NCI-H1417 (cell line): ENCODE measurements at places on chromosomes 3 and 15.

- no peak for DNase-seq
Measured at GRCh38 chr15:66592505-66593218, 26.9 kb upstream of the LCTL start.

DNA sequence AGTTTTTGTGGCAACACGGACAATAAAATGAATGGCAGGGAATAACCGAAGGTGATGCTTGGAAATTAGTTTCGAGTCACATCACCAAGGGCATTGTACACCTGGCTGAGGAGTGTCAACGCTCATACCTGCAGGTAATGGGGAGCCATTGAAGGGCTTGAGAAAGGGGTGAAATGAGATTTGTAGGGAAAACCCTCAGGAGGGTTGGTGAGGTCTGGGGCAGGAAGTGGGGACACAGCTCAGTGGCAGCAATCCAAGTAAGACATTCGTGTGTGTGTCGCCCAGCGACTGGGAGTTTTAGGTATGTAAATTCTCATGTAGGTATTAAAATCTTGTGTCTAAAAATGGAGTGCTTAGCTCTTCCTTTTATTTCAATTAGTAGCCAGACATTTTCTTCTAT is 14.3 kb downstream of the PARP14 start:
- DNase-seq: no peak

GRCh38 chr3:66949898-66950297 is 48.2 kb upstream of the KBTBD8 start:
- no peak for DNase-seq

DNA sequence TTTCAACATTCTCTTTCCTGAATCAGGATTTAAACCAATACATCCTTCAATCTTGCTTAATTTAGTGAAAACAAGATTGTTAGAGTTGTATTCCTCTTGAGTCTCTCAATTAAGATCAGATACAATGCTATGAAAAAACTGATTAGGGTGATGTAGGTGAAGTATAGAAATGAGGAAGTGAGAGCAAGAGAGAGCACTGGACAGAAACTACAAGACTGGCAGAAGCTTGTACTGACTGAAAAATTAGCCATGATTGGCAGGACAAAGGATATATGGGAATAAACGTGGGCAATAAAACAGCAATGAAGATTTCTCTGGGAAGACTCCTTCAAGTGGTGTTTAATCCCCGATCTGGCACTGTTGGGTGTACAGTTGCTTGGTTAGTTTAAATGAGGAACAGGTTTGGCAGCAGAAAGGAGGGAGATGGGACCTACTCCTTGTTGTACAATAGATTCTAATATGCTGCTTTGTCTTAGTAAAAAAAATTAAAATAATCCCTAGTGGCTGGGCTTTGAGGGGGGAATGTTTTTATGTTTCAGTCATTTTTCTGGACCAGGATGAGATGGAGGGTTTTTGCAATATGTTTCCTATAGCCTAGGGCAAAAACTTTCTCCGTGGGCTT is 252.7 kb downstream of the SLC9A9 start:
- DNase-seq: no peak

GRCh38 chr3:179673523-179673922 is 20.7 kb downstream of the USP13 start:
- DNase-seq: no peak

GRCh38 chr3:99658274-99658673 is 19.9 kb downstream of the COL8A1 start:
- no peak for DNase-seq

- no peak for DNase-seq
Measured at GRCh38 chr3:144466114-144466513, 494.5 kb downstream of the DIPK2A start.

GRCh38 chr3:153621953-153622352 is 459.9 kb downstream of the RAP2B start:
- no peak for DNase-seq

GRCh38 chr3:40847551-40847992 is 322.8 kb downstream of the ZNF621 start:
- DNase-seq: no peak

- DNase-seq: peak; percentile 84
Measured at GRCh38 chr3:45917146-45917898, 25.9 kb upstream of the CXCR6 start.

GRCh38 chr3:45765958-45766357 is 30.4 kb downstream of the SLC6A20 start:
- no peak for DNase-seq

DNA sequence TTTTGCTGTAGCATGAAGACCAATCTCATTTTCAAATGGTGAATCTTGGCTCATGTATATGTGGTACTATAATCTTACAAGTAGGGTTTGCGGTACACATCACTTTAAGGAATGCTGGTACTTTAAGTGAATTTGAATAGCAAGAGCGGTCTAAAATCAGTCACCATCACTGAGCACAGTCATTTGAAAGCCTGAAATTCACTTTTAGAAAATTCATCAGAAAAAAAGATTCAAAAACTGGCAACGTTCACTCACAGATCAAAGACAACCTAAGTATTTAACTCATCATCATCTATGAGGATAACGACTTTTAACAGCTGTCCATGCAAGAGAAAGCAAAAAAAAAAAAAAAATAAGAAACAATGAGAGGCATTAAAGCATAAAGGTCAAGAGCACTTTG is 111.6 kb downstream of the FHIT start:
- DNase-seq: no peak

DNA sequence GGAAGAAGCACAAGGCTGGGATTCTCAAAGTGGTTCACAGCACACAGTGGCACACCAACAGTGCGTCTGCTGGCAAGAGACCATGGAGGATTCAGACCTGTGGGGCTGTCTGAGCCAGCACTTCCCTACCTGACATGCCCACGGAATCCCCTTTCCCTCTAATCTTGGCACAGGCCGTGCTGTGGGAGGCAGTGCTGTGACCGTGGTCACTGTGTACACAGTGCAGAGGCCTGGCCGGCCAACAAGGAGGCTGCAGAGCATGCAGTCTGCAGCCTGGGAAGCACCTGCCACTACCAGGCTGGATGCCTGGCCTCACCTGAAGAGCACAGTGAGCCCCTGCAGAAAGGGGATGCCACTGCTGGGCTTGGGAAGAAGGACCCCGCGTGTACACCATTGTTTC is 301.0 kb upstream of the LYSMD4 start:
- no peak for DNase-seq

GRCh38 chr15:70361106-70361505 is 263.4 kb upstream of the TLE3 start:
- no peak for DNase-seq

DNA sequence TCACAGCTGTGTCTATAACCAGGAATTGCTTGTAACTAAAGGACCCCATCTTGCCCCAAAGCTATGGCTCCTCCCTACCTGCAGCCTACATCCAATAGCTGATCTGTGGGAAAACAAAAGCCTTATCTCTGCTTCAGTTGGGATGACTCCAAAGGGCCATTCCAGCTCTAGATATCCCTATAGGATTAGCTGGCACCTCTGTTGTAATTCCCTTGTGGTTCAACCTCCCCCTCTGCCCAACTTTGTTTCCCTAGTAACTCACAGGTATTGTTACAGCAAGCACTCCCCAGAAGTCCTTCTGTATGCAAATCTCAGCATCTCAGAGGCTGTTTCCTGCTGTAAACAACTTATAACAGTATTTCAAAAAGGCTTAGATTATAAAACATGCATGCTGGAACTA is 478.6 kb downstream of the AGBL1 start:
- DNase-seq: no peak

DNA sequence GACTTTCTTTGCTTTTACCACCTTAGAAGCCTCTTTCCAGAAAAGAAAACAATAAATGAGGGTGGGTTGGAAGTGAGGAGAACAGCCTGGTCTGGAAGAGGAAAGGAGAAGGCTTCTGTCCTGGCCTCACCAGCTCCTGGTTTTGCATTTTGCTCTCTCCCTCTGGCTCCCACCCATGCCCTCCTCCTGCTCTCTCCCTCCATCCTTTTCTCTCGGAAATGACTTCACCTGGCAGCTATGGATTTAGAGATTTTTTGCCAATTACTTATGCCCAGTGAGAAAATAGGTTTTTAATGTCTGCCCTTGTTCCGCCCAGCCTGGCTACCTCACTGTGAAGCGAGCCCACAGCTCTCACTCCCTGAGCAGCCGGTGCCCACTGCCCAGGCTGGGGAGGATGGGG is 77.9 kb upstream of the NTRK3 start:
- no peak for DNase-seq

GRCh38 chr3:148796799-148797198 is 30.8 kb upstream of the CPB1 start:
- peak; percentile 13 for DNase-seq

DNA sequence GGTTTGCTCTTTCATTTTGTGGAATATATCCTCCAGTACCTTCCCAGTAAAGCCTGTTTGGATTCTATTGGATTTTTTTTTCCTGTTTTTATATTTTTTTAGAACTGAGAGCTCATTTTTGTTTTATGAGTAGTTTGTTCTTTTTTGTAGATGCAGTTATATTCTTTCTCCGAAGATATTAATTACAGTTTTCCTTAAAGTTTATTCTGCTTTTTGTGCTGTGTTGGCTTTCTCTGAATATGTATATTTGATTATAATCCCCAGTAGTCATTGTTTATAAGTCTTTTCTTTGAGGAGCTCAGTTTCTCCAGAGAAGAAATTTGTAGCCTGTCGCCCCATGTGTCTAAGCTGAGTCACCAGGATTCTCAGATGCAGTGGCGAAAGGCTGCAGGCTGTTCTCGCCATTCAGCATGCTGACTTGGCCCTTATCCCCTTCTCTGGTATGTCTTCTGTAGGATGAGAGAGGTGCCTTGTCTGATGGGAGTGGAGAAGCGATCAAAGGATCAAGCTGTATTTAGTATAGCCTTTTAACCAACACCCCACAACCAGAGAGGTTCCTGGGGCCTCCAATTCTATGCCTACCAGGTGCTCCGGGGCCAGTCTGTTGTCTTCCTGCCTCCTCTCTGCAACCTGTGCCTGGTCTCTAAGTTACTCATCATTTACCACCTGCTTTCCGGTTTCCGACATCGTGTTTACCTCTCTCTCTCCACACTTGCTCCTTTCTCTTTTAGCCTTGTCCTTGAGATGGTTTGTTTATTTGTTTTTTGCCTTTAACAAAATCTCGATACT is 31.7 kb upstream of the MFSD1 start:
- no peak for DNase-seq

GRCh38 chr3:168341192-168341815 is 245.6 kb upstream of the GOLIM4 start:
- DNase-seq: peak; percentile 48

DNA sequence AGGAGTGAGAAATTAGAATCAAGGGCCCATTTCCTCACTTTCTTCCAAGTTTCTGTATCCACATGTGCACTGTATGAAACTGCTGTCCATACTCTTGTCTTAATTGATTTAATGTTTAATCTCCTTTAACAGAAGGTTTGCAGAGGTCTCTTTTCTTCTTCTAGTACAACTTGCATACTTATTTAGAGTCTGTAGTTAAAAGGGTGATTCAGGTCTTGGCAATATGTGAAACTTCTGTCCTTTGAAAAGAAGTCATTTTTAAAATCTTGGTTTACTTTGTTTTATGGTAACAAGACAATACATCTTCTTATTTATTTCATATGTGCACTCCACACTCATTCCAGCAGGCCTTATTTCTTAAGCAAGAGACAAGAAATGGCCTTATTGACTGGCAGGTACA is 25.8 kb downstream of the TMEM45A start:
- no peak for DNase-seq

DNA sequence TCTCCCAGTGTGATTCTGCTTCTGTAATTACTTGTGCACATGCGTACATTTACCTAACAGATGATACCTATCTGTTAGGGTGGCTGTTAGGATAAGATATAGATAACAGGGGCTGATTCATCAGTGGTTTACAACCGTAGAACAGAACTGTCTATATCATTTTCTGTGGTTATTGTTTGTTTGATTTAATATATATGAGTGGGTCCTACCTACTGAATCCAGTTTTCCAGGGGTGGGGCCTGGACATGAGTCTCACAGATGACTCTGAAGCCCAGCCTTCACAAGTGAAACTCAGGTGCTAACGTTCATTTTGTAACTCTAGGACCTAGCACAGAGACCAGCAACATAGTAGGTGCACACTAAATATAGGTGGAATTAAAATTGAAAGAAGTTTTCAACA is 10.4 kb upstream of the ACAP2 start:
- no peak for DNase-seq

- DNase-seq: peak; percentile 9
Measured at GRCh38 chr3:81823882-81824395, 62.5 kb upstream of the GBE1 start.

DNA sequence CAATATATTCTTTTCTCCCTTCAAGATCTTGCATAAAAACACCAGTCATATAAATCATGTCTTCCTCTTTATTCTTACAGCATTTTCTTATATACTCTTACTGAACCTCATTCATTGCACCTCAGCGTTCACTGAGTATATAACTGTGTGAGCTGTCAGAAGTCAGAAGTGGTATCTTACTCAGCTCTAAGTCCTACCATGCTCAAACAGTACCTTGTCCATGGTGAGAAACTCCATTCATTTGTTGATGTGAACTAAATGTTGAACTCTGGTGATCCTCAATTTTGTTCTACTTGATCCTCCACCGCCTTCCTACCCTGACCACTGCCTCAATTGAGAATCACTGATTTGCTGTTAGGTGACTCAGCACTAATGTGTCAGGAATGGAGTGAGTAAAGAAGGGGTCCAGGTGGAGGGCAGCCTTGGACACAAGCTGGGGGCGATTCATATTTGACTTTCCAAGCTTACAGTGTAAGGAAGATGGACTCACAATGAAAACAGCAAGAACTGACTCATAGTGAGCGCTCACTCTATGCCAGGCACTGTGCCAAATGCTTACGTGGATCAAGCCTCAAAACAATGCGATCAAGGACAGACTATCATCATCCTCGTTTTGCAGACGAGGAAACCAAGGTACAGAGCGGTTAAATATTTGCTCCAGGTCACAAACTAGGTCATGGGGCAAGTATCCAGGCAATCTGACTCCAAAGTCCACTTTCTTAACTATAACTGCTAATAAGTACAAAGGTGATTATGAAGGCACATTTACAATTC is 13.5 kb upstream of the ZFYVE19 start:
- DNase-seq: no peak

DNA sequence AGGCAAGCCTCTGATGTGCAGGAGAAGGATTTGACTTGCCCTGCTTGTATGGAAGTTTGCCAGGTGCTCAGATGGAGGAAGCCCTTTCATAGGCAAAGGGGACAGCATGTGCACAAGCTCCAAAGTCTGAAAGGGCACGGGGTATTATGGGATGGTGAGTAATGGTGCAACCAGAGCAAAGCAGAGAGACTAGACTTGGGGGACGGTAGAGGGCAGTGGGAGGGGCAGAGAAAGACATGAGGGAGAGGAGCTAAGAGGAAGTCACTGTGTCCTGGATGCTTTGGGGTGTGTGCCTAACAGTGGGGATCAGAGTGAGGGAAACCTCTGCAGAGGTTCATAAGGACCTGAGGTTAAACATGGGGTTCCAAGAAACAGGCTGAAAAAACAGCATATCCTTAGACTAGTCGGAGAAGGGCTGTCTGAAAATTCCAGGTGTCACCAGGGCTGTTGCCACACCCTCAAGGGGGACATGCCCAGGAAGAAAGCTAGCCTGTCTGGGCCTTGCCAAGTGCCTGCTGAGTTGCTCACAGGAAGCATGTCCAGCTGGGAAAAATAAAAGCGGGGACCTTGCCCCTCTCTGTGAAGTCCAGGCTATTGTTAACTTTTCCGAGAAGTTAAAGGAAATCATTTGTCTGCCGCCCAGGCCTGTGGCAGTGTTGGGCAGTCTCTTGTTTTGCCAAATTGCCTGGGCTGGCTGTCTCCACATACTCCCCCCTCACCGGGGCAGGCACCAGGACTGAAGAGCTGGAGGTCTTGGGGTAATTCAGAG is 47.1 kb downstream of the HRH1 start:
- DNase-seq: no peak

GRCh38 chr3:179949412-179949811 is 87.3 kb downstream of the PEX5L start:
- DNase-seq: peak; percentile 41

GRCh38 chr15:96342406-96343112 is 12.1 kb downstream of the NR2F2 start:
- no peak for DNase-seq
